ENCODE measurements at places on chromosomes 12 and 14.

DNA sequence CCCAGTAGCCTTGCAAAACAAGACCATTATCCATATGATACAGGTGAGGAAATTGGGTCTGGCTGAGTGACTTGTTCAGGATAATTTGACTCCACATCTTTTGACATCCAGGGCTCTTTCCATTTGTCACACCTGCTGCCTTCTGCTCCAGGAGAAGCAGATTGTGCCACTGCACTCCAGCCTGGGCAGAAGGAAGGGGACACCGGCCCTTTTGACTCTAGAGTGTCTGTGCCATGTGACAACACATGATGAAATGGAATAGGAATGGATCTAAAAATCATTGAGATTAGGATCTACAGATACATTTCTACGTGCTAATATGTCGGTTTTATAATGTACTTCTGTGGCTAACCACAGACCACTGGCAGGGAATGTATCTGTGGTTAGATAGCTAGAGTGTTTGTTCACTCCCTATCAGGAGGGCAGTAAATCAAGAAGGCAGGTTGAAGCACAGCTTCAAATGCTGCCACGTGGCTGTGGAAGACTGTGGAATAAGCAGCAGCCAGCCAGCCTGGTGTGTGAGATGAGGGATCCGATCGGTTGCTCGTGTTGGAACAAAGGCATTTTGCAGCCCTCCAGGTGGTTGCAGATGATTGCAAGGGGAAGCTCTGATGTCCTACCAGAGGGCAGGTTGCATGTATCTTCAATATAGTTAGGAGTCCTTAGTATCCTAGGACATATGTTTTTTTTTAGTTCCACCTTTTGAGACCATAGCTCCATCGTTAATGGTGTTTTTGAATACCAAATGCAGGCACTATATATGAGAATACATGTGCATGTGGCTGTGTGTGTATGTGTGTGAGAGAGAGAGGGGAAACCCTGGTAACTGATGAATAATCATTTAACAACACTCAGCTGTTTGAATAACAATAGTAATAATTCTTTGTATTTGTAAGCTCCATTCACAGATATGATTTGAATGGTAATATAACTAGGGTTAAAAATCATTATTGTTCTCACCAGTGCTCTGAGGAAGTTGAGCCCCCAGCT is 28.6 kb downstream of the EML1 start:
- no peak for DNase-seq

DNA sequence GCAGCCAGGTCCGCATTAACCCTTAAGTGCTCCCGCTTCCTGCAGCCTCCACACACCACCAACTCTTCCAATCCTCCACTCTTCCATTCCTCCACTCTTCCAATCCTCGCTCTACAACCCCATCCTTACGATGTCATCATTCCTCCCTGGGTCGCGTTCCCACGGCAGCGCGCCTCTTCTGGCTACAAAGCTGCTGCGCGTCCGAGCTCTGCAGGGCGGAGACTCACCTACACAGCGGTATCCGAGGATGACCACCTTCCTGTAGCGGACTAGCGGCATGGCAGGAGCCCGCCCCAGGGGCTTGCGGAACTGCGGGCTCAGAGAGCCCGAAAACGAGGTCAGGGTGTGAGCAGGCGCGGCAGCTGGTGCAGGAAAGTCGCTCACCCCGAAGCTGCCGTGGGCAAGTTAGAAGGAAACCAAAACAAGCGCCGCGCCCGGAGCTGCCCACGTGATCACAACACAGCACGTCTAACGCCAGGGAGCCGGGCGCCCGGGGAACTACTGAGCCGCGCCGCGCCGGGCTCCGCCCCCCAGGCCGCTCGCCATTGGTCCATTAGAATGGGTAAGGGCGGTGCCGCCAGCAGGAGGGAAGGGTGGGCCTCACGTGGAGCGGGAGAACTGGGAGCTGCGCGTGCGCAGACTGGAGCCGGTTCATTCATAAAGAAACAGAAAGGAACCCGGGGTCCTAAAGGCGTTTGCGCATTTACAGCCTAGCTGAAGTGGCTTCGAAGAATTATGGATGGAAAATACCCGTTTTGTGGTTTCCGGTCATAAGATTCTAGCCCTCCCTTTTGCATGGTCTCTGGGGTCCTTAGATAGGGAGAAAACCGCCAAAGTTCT is at the start of gene RHEBL1:
Gene RHEBL1 (minus strand): TSS at position 473 of the 840 bp plus-strand sequence. CDS start 194 bp downstream, at position 279.
- peak; percentile 99 for DNase-seq

DNA sequence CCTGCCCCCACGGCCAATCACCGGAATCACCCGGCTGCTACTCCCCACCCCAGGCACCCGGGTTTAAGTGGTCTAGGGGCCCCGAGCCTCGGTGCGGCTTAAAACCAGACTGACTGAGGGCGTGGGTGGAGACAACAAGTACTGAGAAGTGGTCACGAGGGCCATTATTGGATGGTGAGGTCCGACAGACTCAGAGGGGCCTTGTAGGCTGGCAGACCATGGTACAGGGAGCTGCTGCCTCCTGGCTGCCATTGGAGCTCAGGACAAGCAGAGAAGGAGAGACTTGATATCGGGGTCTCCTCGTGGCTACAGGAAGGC is 54.1 kb downstream of the FBRSL1 start:
- DNase-seq: no peak

DNA sequence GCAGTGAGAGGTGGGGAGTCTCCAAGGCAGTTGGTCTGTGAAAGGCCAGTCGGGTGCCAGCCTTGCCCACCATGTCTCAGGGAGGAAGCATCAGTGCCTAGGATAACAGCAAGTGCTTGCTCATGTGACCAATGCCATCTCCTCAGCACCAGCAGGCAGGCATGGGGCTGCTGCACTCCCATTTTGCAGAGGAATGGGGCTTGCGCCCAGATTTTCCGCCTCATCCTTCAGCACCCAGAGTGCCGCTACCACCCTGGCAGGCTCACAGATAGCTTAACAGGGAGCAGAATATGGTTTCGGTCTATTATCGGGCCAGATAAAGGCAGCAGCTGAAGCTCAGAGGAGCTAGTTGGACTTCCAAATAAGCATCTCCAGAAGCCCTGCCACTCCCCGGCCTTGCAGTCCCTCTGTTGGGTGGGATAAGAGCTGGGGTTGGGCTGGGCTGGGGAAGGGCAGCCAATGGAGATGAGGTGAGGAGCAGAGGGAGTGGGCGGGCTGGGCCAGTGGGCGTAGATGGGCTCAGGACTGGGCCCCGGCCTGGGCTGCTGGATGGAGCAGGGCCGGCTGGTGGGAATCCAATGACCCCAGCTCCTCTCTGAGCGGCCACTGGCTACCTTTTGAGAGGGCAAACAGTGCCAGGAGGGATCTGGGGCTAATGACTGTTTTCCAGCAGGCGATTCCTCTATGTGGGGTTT is 8.4 kb upstream of the KRT80 start:
- DNase-seq: no peak

DNA sequence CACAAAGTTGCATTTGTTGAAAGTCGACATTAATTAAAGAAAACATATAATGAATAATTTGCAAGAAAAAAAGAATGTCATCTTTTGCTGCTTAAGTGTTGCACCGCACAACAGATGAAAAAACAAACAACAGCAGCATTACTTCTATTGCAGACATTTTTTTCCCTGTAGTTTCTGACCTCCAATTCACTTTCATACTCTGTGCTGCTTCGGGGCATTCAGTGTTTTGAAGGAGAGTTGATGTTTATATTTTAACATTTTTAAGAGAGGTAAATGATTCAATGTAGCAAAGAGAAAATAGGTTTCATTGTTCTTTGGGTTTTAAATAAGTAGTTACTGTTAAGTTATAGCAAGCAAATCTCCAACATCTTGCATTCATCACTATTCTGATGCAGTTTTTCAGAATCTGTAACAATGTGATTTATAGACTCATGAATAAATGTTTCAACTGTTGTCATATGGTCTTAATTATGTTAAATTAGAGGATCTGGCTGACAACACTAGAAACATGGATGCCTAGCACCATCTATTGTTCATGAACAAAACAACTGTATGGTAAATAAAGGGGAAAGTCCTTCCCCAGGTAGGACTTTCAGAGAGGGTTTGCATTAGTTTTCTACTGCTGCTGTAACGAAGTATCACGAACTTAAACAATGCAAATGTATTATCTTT is 168.1 kb downstream of the BCAT1 start:
- no peak for DNase-seq

GRCh38 chr12:118219772-118220171 is 83.8 kb downstream of the PEBP1 start:
- no peak for DNase-seq

- DNase-seq: no peak
Measured at GRCh38 chr14:95323917-95324316, 4.2 kb upstream of the CLMN start.

DNA sequence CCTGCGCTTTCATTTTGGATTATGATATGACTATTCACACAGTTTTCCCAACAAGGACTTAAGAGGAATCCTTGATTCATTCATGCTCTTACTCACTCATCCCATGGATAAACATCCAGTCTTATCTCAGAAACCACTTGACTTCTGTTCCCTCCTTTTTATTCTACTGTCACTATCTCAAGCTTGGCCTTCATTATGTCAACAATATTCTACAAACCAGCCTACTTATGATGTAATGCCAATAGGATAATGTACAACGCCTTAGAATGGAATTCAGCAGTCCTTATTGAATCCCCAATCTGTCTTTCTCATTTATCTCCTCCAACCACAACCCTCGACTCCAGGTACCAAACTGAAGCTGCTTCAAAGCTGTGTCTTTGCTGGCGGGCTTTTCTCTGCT is 448.5 kb downstream of the PDZRN4 start:
- no peak for DNase-seq

DNA sequence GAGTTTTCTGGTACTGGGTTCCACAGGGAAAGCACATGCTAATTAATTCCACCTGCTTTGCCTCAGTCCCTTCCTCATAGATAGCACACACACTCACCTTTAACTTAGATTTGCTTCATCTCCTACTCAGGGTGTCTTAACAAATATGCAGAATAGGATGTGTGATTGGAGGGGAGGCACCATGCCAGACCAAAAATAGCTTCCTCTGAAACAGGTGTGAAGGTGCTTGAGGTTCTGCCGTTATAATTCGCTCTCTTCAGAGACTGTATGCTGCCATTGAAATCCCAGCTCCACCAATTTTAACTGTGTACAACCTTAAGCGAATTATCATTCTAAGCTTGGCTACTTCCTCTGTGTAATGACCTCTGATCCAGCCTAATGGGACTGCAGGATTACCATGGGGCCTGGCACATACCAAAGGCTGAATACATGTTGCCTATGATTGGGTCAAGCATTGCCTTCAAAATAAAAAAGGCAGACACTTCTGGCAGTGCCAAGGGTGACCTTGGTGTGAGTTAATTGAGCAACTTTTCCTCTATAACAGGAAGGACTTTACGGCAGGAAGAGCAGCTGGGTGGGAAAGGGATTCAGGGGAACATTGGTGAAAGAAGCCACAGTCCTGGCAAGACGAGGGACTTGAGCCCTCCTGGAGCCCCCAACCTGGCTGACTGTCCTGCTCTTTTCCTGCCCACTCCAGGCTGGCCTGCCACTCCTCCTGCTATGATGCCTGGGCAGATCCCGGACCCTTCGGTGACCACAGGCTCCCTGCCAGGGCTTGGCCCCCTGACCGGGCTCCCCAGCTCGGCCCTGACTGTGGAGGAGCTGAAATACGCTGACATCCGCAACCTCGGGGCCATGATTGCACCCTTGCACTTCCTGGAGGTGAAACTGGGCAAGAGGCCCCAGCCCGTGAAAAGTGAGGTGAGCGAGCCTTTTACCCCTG is 9.7 kb downstream of the JDP2 start:
- no peak for DNase-seq

DNA sequence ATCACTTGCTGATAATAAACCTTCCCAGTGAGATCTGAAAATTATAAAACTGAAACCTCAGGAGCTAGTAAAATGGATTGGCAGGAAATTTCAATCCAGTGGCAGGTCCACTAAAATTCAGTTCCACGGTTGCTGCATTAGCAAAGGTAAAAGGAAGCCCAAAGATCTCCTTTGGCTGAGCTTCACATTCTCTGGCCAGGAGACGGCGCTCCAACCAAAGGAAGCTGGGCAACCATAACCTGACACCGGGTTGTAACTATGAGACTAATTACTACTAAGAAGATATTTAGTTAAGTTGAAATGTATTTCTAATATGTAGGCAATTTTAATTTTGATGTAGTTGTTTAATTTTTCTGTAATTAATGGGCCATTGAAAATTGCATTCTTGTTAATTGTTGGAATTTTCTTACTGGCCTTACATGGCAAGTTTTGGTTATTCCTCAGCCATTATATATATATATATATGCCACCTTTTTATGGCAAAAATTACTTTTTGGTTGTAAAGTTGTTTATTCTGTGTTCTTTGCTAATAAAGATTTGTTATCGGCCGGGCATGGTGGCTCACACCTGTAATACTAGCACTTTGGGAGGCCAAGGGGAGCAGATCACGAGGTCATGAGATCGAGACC is 17.0 kb downstream of the OR8S1 start:
- peak; percentile 17 for DNase-seq

DNA sequence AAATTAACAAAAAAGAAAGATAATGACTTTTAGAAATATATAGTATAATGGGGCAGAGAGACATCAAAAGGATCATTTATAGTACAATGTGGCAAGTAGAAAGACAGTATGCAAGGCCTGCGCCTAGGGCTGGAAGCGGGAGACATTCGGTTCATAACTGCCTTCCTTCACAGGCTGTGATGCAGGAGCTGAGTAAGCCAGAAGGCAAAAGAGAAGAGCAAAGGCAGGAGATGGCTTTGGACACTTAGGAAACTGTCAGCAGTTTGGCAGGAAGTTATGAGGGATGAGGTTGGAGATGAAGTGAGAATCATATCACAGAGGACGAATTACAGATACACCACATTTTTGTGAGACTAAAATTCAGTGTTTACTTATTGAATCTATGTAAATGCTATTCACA is 97.8 kb downstream of the EPS8 start:
- DNase-seq: no peak
